ENCODE measurements at places on chromosomes 4 and X.

- no peak for DNase-seq
Observed at GRCh38 chrX:154040307-154040756, 20.6 kb upstream of the IRAK1 start.

GRCh38 chr4:152929888-152930287, 6.2 kb upstream of the FHDC1 start:
- no peak for DNase-seq

DNA sequence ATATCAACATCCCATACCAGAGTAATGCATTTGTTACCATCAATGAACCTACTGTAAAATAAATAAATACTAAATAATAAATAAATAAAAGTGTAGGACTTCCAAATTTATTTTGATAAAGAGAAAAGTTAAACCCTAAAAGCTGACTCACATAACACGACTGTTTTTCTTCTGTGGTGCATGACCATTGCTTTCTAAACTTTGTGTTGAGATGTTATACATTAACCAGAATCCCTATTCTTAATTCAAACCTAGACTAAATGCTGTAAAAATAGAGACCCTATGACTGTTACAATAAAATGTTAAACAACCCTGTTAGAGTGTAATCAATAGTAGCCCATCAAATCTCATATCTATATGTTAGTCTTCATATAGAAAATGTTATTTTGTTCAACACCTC, 20.9 kb upstream of the PRMT9 start:
- no peak for DNase-seq

DNA sequence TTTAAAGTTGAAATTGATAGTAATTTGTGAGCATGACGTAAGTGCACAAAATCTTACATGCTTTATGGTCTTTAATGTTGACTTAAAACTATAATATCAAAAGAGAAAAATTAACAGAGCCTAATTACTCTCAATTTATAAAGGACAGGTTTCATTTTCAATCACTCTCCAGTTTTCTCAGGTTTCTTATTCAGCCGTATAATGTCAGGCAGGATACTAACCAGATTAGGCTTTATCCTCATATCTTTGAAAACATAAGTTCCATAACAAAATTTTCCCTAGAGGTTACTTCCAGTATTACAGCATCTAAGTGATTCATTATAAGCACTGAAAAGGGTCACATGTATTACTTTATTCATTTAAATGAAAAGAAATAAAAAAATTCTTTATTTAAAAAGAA, 492.1 kb downstream of the PACRGL start:
- peak; percentile 32 for DNase-seq

DNA sequence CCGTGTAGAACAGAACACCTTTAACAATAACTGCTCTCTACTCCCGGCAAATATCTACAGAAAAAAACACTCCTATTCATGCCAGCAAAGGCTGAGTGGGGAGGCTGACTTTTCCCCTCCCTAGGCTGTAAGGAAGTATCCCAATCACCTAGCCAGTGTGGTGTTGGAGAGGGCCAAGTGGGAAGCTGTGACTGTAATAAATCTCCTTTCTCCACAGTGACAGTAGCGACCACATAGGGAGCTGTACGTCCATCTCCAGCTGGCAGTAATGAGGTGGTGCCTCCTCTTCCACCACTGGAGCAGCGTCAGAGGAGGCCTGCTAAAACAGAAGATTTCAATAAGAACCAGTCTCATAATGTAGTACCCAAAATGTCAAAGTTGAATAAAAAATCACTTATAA, 47.9 kb upstream of the PLAC1 start:
- DNase-seq: no peak

DNA sequence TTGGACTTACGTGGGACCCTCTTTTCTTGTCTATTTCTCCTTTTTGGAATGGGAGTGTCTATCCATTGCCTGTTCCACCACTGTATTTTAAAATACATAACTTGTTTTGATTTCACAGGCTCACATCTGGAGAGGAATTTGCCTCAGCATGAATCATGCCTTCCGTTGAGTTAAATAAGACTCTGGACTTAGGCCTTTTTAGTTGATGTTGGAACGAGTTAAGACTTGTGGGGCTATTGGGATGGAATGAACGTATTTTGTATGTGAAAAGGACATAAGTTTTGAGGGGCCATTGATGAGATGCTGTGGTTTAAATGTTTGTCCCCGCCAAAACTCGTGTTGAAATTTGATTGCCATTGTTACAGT, 66.2 kb downstream of the BEX3 start:
- DNase-seq: no peak

DNA sequence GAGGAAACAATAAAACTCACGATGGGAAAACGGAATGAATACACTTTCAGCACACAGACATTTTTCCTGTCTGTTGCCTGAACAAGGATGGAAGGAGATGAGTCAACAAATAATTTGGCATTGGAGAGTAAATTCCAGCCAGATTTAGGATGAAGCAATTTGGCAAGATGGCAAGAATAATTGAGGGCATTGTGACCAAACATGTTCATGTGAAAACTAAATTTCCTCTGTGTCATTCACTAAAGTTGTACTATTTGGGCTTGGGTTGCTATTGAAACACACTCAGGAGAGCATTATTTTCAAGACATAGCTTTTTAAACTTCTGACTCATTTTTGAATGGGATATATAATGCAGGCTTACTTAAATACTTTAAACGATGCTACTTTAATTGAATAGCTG, 1614.4 kb downstream of the PCDH19 start:
- no peak for DNase-seq

DNA sequence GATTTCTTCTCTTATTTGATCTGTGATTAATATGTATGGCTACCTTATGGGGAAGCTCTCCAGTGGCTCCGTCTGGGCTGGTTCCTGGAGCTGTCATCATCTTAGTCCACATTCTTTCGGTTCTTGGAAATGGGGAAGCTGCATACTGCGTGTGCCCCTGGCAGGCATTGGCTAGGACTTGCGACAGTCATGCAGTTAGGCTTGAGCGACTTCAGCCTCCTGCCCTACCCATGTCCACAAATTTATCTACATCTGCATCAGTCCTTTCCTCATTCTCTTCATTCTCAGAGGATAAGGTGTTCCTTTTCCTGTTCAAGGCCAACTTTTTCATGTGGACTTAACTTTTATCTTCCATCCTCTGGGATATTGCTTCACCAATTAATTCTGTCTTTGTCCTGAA, 214.2 kb downstream of the RELL1 start:
- DNase-seq: no peak

DNA sequence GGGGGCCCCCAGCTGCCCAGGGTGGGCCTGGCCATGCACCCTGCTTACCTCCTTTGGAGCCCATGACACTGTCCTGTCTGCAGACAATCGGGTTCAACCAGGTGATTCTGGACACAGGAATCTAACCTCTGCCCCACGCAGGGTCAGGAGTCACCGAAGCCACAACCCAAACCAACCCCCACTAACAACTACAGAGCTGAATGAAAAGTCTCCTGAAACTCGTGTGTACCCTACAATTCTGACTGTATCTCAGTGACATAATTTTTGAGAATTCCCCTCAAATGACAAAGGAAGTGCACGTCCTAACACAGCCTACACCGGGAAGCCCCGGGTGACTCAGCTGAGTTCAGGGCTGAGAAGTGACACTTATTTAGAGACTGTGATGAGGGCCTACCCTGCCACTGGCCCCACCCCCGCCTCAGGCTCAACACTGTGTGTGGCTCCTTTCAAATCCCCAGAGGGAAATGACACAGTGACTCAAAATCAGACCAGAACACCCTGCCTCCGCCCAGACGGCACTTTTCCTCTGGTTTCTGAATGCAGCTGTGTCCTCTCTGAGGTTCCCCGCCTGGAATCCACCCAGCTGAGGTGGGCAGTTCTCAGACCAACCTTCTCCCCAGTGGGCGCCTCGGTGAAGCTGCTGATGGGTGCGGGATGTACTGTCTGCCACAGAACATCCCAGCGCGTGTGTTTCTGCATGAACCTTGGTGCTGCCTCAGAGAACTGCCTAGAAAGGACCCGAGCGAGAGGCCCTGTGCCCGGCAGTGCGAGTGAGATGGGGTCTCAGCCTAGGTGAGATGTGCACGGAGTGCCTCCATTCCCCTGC, 9.9 kb downstream of the TNIP2 start:
- DNase-seq: peak; percentile 86

DNA sequence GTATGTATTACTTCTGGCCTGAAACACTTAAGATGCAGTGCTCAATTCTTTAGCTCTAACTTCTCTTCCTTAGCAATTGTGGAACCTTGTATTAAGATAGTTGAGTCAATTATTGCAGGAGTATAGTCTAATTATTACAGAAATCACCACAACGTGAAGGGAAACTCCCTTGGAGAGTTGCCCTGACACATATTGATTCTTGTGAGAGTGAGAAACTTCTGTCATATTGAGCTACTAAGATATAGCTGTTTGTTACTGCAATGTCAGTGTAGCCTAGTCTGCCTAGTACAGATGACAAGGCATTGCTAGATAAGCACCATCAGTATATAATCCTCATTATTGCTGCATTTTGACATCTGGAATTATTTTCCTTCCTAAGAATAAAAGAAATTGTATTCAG, 82.7 kb upstream of the TEX13C start:
- DNase-seq: no peak

DNA sequence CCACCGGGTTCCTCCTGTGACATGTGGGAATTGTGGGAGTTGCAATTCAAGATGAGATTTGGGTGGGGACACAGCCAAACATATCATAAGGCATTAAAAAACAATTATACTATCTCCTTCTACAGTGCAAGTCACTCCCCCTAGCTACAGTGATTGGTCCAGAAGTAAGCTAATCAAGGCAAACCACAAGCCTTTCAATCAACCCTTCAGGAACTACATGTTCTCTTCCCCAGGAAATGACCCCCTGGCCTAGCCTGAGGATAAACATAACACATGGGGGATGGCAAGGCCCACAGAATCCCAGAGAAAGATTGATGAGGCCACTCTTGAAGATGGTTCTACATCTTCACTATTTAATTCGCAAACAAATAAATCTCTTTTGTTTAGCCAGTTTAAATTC, 25.2 kb upstream of the FAM241A start:
- DNase-seq: no peak

GRCh38 chr4:147060151-147060931, 114.7 kb upstream of the TTC29 start:
- no peak for DNase-seq

DNA sequence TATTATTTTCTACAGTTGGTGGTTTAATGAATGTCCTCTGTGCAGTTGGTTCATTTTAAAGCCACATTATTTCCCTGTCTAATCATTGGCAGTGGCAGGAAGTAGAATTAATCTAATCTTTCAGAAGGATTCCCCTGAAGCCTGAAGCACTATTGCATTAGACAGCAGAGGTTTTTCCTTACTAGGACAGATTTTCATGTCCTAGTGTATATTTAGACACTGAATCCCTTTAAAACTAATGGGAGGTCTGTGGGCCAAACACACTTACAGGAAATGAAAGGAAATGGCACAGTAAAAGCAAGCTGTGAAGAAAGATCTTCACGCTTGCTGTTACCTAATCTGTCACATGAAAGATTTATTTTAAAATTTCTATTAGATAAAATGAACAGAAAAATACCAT, 165.2 kb downstream of the SLC39A8 start:
- DNase-seq: no peak

GRCh38 chr4:1767770-1768366, 25.2 kb upstream of the FGFR3 start:
- peak; percentile 90 for DNase-seq

DNA sequence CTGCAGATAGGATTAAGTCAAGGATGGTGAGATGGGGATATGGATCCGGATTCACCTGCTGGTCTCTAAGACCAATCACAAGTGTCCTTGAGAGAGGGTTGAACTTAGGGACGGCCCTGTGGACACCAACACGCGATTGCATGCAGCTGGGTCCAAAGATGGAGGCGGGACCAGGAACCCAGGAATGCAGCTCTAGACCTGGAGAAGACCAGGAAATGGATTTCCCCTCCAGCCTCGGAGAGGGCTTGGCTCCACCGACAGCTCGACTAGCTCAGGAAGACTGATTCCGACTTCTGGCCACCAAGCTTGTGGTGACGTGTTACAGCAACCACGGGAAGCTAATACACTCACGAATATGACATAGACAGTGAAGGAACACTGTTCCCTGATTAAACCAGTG, 4.7 kb downstream of the C4orf50 start:
- DNase-seq: no peak

DNA sequence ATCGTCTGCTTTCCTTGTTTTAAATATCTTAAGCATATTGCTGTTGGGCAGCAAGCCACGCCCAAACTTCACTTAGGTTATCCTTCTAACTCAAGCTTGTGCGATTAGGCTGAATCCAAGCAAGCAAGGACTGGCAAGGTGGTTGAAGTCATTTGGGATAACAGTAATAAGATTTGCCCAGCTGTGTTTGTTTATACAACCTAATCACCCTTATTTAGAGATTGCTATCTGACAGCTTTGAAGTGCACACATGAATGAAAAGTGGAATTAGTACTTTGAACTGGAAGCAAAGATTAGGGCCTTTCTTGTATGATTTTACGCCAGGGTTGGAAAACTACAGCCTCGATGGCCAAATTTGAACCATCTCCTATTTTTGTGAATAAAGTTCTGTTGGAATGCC, 182.1 kb downstream of the ASB9 start:
- DNase-seq: peak; percentile 2

- DNase-seq: no peak
Observed at GRCh38 chrX:125544031-125544660, 224.5 kb downstream of the TEX13C start.

- DNase-seq: no peak
Observed at GRCh38 chrX:68115371-68115770, 317.9 kb downstream of the OPHN1 start.

GRCh38 chrX:118513120-118513898, 17.7 kb downstream of the DOCK11 start:
- DNase-seq: no peak

DNA sequence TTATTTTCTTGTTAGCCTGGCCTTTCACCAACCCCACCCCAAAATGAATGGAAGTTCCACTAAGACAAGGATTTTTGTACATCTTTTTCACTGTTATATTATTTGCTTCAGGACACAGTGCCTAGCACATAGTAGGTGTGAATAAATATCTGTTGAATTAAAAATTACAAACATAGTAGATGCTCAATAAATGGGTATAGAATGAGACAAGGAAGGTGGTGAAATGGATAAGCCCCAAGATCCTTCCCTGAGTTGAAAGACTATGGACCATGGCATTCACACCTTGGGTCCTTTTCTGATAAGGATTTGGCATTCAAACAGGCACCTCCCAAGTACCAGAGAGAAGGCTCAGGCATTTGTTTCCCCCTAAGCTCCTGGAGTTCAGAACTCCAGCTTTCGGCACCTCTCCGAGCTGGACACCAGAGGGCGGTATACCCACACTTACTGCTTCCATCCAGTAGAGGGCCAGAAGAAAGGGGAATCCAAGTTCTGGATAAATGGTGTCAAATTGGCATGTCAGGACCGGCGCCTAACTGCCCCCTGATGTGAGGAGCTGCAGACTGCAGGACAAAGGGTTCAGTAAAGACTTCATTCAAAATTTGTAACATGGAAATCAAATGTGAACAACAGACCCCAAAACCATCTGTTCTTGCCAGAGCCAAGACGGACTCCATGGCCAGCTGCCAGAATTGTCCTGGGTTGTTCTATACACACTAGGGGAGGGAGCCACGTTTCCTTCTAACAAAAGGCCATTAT, 193.0 kb downstream of the GPC3 start:
- DNase-seq: peak; percentile 86

- DNase-seq: no peak
Observed at GRCh38 chrX:136825771-136826170, 45.0 kb upstream of the ARHGEF6 start.
